ENCODE measurements at places on chromosomes 5 and 9.
A peak's percentile ranks its signal among the peaks of the same experiment; 100 is the strongest.

- DNase-seq = no peak
Observed at GRCh38 chr5:168833936-168834335, 254.8 kb upstream of the PANK3 start.

- no peak for DNase-seq
Observed at GRCh38 chr9:131754846-131755245, 15.0 kb upstream of the RAPGEF1 start.

DNA sequence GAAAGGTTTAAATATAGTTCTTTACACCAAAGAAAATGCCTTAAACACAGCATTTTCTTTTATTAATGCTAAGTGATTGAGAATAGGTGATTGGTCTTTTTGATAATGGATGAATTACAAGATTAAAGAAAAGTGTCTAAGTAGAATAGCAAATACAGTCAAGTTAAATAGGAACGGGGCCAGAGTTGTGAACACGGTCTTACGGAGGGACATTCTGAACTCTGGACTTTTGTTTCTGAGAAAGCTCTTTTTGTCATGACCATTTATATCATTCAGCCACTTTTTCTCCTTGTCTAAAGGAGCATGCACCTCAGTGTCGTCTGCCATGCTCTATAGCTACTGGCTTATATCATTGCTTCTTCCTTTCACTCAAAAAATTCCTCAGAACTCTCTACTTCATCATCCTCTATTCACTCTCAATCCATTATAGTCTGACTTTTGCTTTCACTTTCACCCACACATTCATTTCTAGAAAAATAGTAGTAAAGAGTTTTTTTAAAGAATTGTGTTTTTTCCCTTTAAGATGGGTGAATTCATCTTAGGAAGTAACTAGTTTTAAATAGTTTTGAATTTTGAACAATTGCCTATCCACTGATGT lies 263.0 kb upstream of the FBXL7 start:
- DNase-seq = no peak

DNA sequence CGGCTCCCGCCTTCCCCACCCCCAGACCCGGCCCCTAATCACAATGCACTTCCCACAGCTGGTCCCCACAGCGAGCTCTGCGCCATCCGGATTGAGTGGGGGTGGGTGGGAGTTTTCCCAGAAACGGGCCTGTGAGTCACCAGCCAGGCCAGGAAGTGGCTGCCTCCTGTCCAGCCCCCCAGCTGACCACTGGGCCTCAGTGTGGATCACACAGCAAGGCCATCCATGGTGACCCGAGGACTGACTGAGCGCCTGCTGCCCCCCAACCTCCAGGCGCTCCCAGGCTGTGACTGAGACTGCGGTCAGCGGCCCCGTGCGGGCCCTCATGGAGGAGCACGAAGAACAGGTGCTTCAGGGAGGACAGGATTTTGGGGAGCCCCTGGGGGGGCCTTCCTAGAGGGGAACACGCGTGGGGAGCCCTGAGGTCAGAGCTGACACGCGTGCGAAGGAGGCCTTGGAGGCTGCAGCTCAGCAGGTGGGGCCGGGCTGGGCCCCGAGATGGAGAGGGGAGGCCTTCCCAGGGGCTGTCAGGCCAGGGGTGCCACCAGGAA lies 48.3 kb upstream of the EGFL7 start:
- no peak for DNase-seq

- peak; percentile 43 for DNase-seq
Observed at GRCh38 chr5:146051678-146052077, 53.7 kb downstream of the PLAC8L1 start.

DNA sequence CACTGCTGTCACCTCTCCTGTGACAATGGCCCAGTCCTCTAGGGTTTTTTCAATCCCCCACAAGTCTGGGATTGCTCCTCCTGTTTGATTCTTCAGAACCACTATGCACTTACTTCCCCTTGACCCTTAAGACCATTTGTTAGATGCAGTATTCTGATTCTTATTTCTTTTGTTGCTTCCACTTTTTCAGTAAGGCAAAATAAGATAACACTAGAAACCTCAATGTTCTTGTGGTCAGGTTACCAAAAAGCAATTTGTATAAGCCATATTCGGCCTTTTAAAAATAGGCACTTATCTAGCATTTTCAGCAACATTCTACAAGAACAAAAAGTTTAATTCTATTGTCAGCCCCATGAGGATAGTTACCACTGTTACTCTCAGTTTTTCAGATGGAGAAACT lies 220.0 kb downstream of the KDM4C start:
- DNase-seq = no peak

GRCh38 chr5:75057561-75057960 lies 5.2 kb upstream of the GCNT4 start:
- DNase-seq = no peak

- DNase-seq = no peak
Observed at GRCh38 chr5:149298842-149299404, 27.3 kb downstream of the AFAP1L1 start.

- no peak for DNase-seq
Observed at GRCh38 chr5:150759334-150759583, 442 bp upstream of the DCTN4 start.

DNA sequence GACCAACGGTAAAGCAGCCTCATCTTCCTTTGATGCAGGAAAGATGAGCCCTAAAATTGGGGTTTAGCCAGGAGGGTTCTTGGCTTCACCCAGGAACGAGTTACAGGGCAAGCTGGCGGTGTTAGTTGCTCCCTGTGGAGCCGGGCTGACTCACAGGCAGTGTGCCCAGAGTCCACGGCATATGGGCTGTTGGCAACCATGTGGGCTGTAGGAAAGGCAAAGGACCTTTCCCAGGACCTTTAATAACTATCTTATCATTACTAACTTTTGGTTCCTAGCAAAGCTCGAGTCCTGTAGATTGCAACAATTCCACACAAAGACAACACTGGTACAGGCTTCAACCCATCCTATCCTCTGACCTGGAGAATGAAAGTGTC lies 29.8 kb upstream of the CLPTM1L start:
- DNase-seq = no peak

GRCh38 chr9:38372762-38373619 lies 19.5 kb upstream of the ALDH1B1 start:
- DNase-seq = no peak

DNA sequence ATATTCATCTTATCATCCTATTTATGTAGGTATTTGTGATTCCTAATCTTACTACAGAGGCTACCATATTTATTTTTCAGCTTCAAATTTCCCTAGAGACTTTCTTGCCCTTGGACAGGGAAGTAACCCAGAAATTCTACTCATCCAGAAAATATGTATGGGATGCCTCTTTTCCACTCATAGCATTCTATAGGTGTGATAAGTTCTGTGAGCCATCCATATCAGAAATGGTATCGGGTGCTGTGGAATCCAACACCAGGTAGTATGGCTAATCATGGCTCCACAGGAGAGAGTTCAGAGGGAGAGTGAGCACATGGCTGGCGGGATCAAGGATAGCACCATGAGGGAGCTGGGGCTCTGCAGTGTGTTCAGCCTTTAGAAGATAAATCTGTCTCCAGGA lies 349.3 kb upstream of the ACTBL2 start:
- no peak for DNase-seq

DNA sequence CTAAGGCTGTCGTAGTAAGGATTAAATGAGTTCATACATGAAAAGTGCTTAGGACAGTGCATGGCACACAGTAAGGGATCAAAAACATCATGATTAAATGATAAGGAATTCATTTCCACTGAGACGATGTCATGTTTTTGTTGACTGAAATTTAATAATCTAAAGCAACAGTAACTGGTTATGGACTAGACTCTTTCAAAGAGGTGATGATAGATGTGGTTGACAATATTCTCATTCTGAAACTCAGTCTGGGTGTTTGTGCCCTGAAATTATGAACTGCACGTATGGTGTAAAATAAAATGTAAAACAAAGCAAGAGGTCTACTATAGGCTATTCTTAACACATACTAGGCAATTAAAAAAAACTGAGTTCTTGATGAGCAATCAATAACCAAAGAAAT lies 280.0 kb downstream of the DENND1A start:
- DNase-seq = no peak

GRCh38 chr5:133760532-133760931 lies 148.2 kb upstream of the FSTL4 start:
- no peak for DNase-seq

- no peak for DNase-seq
Observed at GRCh38 chr5:2906302-2907090, 155.0 kb upstream of the IRX2 start.

DNA sequence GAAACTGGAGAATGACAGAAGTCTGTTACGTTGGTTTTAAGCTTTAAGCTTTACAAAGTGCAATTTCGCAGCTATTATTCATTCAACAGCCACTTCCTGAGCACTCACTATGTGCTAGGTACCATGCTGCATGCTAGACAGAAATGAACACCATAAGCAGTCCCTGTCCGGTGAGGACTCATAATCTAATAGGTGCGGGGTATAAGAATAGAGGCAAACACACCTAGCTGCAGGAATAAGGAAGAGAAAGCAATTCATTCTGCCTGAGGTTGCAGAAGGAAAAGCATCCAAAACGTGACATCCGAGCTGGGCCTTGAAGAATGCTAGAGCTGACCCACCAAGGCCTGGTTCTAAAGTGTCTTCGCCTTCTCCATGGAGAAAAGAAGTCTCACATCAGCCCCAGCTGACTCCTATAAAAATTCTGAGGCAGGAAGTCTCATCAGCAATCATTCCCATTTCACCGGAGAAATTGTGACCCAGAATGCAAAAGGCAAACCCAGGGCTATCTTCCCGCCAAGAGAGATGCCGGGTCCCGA lies 542 bp downstream of the FKBP15 start:
- no peak for DNase-seq

DNA sequence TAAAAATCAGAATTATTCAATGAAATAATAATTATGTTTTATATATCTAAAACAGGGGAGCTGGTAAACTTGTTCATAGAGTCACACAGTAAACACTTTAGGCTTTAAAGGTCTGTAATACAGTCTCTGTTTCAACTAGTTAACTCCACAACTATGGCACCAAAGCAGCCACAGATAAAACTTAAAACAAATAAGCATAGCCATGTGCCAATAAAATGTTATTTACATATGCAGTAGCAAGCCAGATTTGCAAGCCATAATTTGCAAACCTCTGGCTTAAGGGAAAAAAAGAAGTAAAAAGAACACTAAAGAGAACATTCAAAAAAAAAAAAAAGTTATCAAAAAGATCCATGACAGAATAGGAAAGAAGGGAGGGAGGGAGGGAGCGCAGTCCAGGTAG lies 24.9 kb downstream of the RICTOR start:
- DNase-seq = no peak

- no peak for DNase-seq
Observed at GRCh38 chr9:134918646-134919045, 934 bp upstream of the FCN1 start.

GRCh38 chr9:93953496-93954433 lies 1.4 kb downstream of the BARX1 start:
- DNase-seq = no peak

DNA sequence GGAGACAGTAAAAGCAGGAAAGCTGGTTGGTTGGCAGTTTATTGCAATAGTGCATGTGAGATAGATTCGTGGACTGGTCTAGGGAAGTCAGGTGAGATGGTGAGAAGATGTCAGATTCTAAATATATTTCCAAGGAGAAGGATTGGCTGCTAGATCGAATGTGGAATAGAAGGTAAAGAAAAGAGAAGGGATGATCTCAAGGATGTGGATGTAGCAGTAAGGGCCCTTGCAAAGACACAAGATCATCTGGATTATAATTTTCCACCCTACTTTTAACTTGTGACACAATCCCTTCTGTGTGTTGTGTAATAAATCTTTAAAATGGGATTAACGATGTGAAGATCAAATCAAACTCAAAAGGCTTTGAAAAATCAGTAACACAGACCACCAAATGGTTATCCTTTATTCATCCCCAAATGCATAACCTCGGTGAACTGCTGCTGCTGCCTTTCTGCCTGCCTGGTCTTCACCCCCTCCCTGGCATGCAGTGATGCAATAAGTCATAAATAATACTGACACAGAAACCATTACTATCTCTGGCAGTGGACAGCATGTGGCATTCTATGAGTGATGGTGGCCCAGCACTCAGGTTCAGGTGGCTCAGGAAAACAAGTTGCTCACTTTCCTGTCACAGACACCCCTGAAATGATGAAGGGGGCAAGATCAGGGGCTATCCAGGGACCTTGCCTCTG lies 178.4 kb downstream of the FAM114A2 start:
- no peak for DNase-seq

GRCh38 chr5:74083096-74083791 lies 457.2 kb downstream of the ARHGEF28 start:
- no peak for DNase-seq

All from kidney glomerular epithelial cell (primary cell).